CD4-positive, alpha-beta T cell treated with Interleukin-17A for 1 hour (primary cell): ENCODE measurements at places on chromosomes 3 and 15.

- no peak for DNase-seq
These were observed 1064.3 kb upstream of the EPHA6 start for GRCh38 chr3:95750097-95750496.

GRCh38 chr3:53842436-53843194, 3.6 kb downstream of the CHDH start:
- DNase-seq = no peak

- DNase-seq = no peak
These were observed 143.3 kb upstream of the SLCO3A1 start for GRCh38 chr15:91710080-91710698.

- DNase-seq = no peak
These were observed 23.9 kb downstream of the SLTM start for GRCh38 chr15:58909616-58910015.

GRCh38 chr15:45759936-45760335, 125.1 kb downstream of the SQOR start:
- DNase-seq = no peak

DNA sequence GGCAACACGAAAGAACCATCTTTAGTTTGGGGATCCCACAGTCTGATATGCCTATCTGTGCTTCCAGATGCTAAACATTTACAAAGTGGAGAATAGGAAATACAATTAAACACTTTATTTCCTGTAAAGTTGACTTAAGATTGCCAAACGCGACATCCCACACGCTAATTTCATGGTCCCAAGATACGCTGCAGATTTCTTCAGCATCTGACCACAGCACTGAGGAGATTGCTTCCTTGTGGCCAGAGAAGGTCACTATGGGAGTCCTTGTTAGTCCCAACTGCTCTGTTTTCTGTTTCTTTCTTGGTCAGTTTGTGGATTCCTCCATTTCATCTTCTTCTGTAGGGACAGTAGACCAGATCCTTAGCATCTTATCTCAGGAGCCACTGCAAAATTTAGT, 43.3 kb downstream of the ASB7 start:
- no peak for DNase-seq

DNA sequence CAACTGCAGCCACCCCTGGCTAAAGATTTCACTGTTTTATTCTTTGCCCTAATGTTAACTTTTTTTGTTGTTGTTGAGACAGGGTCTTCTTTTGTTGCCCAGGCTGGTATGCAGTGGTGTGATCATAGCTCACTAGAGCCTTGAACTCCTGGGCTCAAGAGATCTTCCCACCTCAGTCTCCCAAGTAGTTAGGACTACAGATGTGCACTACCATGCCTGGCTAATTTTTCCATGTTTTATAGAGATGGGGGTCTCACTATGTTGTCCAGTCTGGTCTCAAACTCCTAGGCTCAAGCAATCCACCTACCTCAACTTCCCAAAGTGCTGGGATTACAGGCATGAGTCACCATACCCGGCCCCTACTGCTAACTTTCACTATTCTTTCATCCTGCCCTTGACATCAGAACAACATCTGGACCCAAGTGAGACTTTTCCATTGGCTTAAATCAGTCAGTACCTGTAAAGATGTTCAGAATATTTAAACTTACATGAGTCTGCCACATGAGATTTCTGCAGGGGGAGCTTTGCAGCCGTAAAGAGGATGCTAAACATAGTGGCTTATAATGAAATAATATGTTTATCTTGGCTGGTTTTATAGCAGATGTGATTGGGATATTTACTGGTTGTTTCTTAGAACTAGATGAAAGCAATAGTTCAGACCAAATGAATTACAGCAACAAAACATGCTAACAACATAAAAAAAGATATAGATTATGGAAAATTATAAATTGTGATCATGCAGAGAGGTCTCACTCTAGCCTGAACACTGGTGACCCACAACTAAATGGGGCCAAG, 73.6 kb downstream of the HMG20A start:
- DNase-seq = no peak

- no peak for DNase-seq
These were observed 47.6 kb downstream of the RAP2B start for GRCh38 chr3:153209596-153209995.

DNA sequence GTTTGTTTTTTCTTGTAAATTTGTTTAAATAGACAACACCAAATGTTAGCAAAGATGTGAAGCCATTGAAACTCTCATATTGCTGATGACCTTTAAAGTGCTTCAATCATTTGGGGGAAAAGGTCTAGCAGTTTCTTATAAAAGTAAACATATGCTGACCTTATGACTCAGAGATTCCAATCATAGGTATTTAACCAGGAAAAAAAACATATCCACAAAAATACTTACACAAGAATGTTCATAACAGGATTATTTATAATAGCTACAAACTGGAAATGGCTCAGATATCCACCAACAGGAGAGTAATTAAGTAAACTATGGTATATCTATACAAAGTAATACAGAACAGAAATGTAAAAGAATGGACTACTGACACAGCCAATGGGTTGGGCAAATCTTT, 27.1 kb upstream of the RORA start:
- no peak for DNase-seq

- no peak for DNase-seq
These were observed 480.5 kb upstream of the ARRDC4 start for GRCh38 chr15:97479957-97480356.

GRCh38 chr3:126103121-126104027, 19.4 kb upstream of the SLC41A3 start:
- DNase-seq = no peak

- no peak for DNase-seq
These were observed 120.3 kb downstream of the KCNAB1 start for GRCh38 chr3:156240642-156241041.
